ENCODE measurements at places on chromosomes 7 and 10. TPM values are rescaled to one million over a fixed set of nuclear protein-coding genes. Genes with fewer than 3 reads are reported as not detected.

LOXL4 gene
- total RNA-seq, result not detected

NCF1 gene
- not detected for total RNA-seq

DNA sequence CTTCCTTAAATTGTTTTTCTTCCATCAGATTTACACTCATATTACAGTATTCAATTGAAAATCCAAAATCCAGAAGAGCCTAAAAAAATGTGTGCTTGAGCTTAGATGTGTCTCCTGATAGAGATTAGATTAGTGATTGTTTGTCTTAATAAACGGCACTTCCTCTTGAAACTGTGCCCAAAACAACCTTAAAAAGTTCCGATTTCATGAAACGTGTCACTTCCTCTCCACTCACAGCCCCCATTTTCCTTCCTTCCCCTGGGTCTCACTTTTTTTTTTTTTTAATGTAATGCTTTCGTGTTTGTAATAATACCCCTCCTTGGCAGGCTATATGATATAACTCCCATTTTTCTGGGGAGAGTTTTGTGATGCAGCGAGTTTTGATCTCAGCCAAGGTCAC is 114.8 kb upstream of the ADO start:
- no peak overlapping the region for H3K27ac ChIP-seq
- H3K4me3 ChIP-seq, result no peak overlapping the region
- no peak for DNase-seq
- H3K4me1 ChIP-seq, result peaks cover 50% of the 10 kb centered on the region
- no peaks in the 10 kb centered on the region for H3K27me3 ChIP-seq

DNA sequence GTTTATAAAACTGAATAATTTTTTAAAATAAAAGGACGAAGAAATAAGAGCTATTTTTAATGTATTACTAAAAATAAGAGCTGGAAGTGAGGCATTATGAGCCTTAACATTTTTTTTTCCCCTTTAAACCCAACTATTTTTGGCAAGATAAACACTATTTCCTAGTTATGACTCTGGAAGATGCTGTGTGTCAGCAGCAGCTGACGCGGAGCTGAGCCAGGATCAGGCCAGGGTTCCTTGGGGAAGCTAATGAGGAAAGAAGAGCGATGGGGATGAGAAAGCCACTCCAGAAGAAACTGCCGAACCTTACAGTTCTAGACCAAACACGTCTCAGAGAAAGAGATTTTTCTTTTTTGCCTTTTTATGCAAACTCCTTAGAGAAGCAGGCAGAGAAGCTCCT is 85.9 kb downstream of the USP6NL start:
- peaks cover 8% of the 10 kb centered on the region for H3K27me3 ChIP-seq
- no peaks in the 10 kb centered on the region for H3K36me3 ChIP-seq
- no peak for DNase-seq
- no peak overlapping the region for H3K4me3 ChIP-seq
- no peak overlapping the region for H3K27ac ChIP-seq

GRCh38 chr10:33295851-33296250 is 38.6 kb downstream of the NRP1 start:
- no peaks in the 10 kb centered on the region for H3K36me3 ChIP-seq
- no peak for DNase-seq
- H3K27ac ChIP-seq, result no peak overlapping the region
- no peak overlapping the region for H3K4me3 ChIP-seq

Measured in activated CD4-positive, alpha-beta T cell treated with anti-CD3 and anti-CD28 coated beads, Interleukin-2, amount 10 ng/mL, durations not matched to agents 24 days and 14 days (primary cell).